ENCODE measurements at places on chromosomes 5 and 9. TPM values are rescaled to one million over a fixed set of nuclear protein-coding genes. Genes with fewer than 3 reads are reported as not detected.

- no peak for DNase-seq
Observed at GRCh38 chr9:530681-531080, 310.8 kb upstream of the DMRT1 start.

- DNase-seq = no peak
Observed at GRCh38 chr9:124251605-124252378, 6.0 kb upstream of the NEK6 start.

GRCh38 chr5:128234928-128235641 lies 151.5 kb downstream of the SLC12A2 start:
- DNase-seq = no peak

- no peak for DNase-seq
Observed at GRCh38 chr5:10556893-10557746, 6.8 kb upstream of the ANKRD33B start.

DNA sequence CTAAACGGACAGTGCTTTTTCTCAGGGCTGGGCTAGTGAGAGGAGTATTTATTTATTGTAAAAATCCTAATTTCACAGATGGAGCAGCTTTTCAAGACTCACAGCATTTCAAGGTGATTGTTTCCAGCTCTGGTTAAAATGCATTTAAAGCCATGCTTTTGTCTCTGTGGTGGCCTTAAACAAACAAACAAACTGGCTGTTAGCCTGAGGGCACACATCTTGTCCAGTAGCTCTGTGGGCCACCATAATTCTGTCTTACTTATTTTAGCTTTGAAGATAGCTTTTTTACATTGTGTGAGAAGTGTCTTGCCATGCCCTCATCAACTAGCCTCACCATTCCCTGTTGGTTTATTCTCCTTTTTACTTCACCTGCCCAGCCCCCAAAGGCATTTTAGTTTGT lies 218.2 kb downstream of the PSAT1 start:
- DNase-seq = no peak

The SAPCD2 gene
- total RNA-seq = 31.1 TPM

- DNase-seq = no peak
Observed at GRCh38 chr5:7398596-7399280, 2.8 kb downstream of the ADCY2 start.

- DNase-seq = no peak
Observed at GRCh38 chr5:159545156-159545555, 214.9 kb upstream of the IL12B start.

- no peak for DNase-seq
Observed at GRCh38 chr9:82057805-82058204, 69.2 kb downstream of the SPATA31D1 start.

The SLC28A3 gene
- not detected for total RNA-seq

DNA sequence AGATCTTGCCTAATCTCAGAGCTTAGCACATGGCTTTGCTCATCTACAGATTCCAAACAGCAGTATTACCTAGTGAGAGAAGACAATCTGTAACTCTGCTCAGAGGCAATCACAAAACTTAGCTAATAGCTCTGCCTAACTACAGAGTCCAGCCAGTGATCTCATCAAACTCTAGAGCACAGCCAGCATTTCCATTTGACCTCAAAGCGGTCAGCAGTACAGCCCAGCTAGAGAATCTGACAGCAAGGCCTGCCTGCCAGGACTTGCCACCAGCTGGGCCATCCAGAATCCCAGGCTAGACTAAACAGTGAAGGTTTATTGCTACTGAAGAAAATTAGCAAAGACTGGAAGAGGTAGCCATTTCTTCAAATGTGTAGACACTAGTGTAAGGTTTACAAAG lies 217.9 kb upstream of the VLDLR start:
- no peak for DNase-seq

The ADAMTSL1 gene
- total RNA-seq = 26.9 TPM

The GRIN3A gene
- not detected for total RNA-seq

DNA sequence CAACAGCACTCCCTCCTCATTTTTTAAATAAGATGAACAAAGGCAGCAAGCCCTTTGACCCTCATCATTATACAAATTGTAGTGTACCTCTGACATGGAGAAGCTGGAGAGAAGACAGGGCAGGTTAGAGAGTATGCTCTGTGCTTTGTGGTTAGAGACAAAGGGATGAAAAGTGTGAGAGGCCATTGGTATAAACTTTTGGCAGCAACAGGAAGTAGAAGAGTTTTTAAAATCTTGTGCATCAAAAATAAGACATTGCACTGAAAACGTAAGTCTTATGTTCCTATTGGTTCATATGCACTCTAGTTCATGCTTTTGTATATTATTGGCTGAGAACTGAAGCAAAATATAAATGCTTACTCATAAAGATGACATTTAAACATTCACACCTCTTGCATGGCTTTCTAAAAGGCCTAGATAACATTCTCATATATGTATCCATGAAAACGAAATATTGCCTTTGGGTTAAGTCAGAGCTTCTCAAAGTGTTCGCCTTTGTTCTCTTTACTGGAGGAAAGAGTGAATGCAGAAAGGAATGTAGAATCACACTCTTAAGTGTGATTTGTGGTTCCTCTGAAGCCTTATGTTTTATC lies 158.0 kb downstream of the PALM2AKAP2 start:
- DNase-seq = no peak

GRCh38 chr5:174947548-174947947 lies 223.2 kb downstream of the MSX2 start:
- DNase-seq = no peak
